A549 treated with GW870086 at 1 μM for 4 hours (cell line): ENCODE measurements at places on chromosomes 12 and 14. TPM values are rescaled to one million over a fixed set of nuclear protein-coding genes. Genes with fewer than 3 reads are reported as not detected.

PSME2 gene
- total RNA-seq, result 161 to 196 TPM (median 170 TPM) in 5 replicates

GPR162 gene
- total RNA-seq, result 0.27 to 1.1 TPM (median 0.61 TPM) in 5 replicates

TMEM132C gene
- total RNA-seq, result not detected in 5 replicates

ADAMTS20 gene
- total RNA-seq, result not detected in 5 replicates

SLC10A1 gene
- not detected in 5 replicates for total RNA-seq

CATSPERB gene
- total RNA-seq, result not detected in 5 replicates

C12orf75 gene
- total RNA-seq, result 125 to 140 TPM (median 132 TPM) in 5 replicates

GPR137C gene
- 0.07 to 0.17 TPM (median 0.09 TPM) in 4 of 5 replicates, not detected in the other for total RNA-seq

FOXG1 gene
- total RNA-seq, result 0.10 to 0.19 TPM (median 0.14 TPM) in 5 replicates

LMNTD1 gene
- not detected in 5 replicates for total RNA-seq

NKX2-1 gene
- 0.05 to 0.10 TPM in 2 of 5 replicates, not detected in the others for total RNA-seq

SERPINA10 gene
- total RNA-seq, result 0.03 TPM in 1 of 5 replicates, not detected in the others

AJUBA gene
- 29.2 to 36.9 TPM (median 32.6 TPM) in 5 replicates for total RNA-seq

BAG5 gene
- 22.3 to 25.3 TPM (median 23.5 TPM) in 5 replicates for total RNA-seq

PRB2 gene
- not detected in 5 replicates for total RNA-seq

FSCB gene
- not detected in 5 replicates for total RNA-seq
